ENCODE measurements at places on chromosomes 13 and 19.
A peak's percentile ranks its signal among the peaks of the same experiment; 100 is the strongest.

- DNase-seq: no peak
These were observed 4.9 kb upstream of the KLK15 start for GRCh38 chr19:50838239-50838638.

- DNase-seq: peak; percentile 23
These were observed 30.1 kb downstream of the SCEL start for GRCh38 chr13:77565635-77566034.

DNA sequence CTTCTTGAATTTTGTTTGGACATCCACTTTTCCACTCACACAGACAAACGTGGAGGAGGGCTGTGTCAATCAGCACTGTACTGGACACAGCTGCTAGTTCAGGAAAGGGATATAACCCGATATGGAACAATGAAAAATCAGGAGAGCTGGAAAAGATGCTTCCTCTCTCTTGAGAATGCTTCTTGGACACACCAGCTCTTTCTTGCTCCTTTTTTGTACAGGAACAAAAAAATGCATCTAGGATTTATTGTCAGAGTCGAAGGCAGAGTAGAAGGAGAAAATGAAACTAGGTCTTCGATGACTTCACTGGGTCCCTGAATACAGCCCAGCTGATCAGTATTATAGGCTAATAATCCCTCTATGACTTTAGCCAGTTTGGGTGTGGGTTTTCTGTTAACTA is 62.2 kb downstream of the PEG3 start:
- no peak for DNase-seq

- no peak for DNase-seq
These were observed 13.2 kb downstream of the LCP1 start for GRCh38 chr13:46168783-46169182.

- DNase-seq: no peak
These were observed 49.1 kb downstream of the WASF3 start for GRCh38 chr13:26606631-26607030.

GRCh38 chr13:107867701-107868661 is 347.4 kb downstream of the LIG4 start:
- DNase-seq: peak; percentile 71

DNA sequence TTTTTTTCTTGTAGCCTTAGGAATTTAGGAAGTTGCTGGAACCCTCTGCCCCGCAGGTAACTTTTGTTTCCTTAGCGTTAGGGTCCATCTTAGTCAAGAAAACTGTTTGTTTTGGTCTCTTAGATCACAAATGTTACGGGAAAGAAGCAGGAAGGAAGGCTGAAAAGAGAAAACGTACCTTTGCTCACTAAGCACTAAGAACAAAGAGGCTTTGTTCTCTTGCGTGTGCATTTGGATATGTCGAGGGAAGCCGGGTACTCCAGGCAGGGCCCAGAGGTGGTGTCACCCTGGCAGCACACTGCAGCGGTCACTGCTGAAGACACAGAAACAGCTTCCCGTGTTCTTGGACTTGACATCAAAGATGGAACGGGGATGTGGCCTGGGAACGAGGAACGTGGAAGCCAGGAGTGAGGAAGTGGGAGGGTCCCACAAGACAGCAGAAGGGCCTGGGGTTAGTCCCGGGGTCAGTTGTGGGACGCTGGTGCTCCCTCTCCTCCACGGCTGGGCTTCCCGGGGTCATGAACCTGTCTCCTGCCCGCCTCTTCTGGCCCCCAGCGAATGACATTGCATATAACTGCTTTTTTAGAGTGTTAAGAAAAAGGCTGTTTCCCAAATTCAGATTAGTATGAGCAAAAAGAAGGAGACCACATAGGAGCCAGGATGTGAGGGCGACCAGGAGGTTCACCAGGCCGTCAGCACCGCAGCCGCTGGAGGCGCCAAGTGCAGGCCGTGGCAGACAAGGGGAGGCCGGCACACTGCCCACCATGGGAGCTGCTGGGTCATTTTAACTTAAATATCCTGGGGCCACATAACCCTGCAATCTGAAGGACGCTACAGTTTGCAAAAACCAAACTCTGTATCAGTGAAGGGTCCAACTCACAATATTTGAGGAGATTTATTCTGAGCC is 31.6 kb downstream of the ATP11A start:
- no peak for DNase-seq

- DNase-seq: no peak
These were observed 61.2 kb upstream of the ARGLU1 start for GRCh38 chr13:106628936-106629659.

- DNase-seq: no peak
These were observed 1.7 kb downstream of the BCL2L12 start for GRCh38 chr19:49667473-49667872.

GRCh38 chr13:106003651-106004050 is 531.8 kb downstream of the EFNB2 start:
- no peak for DNase-seq

GRCh38 chr19:13712767-13713201 is 51.5 kb upstream of the MRI1 start:
- no peak for DNase-seq

- DNase-seq: no peak
These were observed 11.2 kb upstream of the ADPRHL1 start for GRCh38 chr13:113464476-113464875.

DNA sequence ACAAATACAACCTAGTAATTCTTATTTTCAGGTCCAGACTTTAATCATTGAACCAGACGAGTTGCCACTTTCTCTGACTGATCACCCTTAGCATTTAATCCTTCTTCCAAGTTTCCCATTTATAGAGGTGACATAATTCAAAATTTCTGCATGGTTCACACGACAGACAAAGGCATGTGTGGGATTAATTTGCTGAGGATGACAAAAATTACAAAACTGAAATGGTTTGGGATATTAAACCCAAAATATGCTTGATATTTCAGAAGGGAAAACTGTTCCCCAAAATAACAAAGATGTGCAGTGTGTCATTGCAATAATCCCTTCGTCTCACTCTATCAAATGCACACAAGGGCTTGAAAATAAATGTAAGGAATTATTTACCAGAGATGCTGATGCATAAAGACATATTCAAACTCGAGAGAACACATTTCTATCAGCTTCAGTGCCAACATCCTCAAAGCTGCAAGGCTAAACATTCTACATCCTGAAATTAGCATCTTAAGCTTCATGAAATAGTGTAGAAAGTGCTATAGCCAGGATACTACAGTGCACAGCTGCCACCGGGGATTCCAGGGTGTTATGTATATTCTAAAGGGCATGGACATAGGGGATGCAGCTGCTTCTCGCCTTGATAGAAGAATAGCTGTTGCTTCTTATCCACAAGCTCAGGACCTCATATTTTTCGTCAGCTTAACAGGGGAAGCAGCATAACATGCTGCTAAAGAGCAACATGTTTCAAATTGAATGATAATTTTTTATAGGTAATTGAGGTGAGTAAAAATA is 198.7 kb upstream of the SLITRK1 start:
- DNase-seq: no peak

GRCh38 chr13:36058116-36058515 is 73.1 kb downstream of the DCLK1 start:
- no peak for DNase-seq
